ENCODE measurements at places on chromosomes 12 and 14.

DNA sequence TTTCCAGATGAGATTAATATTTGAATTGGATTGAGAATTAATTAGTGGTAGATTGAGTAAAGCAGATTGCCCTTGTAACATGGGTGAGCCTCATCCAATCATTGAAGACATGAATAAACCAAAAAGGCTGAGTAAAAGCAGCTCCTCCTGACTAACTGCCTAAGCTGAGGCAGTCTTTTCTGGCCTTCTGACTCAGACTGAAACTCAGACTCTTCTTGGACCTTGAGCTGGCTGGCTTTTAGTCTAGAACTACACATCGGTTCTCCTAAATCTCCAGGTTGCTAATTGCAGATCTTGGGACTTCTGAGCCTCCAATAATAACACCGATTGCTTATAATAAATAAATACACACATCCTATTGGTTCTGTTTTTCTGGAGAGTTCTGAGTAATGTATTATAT lies 24.0 kb downstream of the FKBP11 start:
- no peak for DNase-seq

DNA sequence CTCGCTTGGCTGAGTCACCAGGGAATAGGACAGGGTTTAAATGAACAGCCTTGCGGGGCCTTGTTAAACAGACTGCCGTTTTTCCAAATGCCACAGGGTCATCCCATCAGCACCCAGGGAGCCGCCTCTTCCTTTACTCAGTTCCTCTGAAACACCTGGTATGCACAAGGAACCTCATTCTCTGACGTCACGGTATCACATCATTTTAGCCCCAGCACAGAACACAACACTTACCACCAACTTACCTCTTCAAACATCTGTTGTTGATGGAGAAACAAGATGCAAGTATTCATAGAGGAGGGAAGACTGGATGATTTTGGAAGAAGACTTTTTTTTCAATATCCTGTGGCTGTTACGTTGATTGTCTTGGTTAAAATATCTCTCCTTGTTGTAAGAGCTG lies 535.3 kb upstream of the TMEM132C start:
- no peak for DNase-seq

GRCh38 chr12:11916771-11917170 lies 154.0 kb upstream of the BCL2L14 start:
- DNase-seq = no peak

GRCh38 chr14:33592297-33592696 lies 358.6 kb downstream of the EGLN3 start:
- no peak for DNase-seq

DNA sequence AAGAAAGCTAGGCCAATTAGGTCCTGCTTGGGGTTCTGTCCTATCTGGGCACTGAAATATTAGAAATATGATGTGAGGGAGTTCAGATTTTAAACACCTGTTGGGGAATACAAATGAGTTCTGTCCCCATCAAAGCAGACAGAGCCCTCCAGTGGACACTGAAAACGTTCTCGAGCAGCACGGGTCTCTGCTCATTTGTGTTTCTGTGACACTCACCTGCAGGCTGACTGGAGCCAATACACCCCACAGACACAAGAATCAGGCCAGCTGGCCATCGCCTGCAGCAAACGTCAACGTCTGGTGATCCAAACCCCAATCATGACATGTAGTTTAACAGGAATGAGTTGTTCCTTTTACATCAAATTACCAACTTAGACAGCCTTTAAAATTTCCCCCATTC lies 493.4 kb upstream of the TMEM132C start:
- no peak for DNase-seq

DNA sequence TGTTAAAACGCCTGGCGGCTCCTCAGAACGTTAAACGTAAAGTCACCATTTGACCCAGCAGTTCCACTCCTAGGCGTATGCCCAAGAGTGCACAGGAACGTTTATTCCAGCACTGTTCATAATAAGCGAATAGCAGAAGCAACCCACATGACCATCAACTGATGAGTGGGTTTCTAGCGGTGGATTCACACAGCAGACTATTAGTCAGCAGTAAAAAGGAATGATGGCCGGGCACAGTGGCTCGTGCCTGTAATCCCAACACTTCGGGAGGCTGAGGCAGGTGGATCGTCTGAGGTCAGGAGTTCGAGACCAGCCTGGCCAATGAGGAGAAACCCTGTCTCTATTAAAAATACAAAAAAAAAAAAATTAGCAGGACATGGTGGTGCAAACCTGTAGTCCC lies 22.4 kb upstream of the FBRSL1 start:
- no peak for DNase-seq

DNA sequence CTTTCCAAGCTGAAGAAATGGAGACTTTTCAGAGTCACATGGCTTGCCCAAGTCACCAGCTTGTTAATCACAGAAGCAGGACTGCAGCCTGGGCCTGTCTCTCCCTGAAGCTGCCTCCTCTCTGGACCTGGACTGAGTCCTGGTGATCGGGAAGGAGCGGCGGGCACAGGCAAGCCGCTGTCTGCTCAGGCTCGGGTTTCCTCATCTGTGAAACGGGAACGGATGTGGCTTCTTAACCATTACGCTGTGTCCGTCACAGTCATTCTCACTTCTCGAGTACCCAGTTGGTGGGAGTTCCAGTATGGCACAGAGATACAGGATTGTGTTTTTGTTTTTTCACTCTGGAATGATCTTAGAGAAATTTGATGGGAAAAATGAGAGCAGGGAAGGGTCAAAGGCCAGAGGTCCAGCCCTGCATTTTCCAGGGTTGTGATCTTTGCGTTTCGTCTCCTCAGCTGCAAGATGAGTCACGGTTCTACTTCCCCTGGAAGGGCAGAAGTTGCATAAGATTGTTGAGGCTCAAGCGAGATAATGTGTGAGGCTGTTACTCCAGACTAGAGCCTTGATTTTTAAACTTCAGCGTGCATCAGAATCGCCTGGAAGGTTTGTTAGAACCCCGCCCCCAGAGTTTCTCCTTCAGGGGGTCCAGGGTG lies 7.6 kb upstream of the LRTM2 start:
- no peak for DNase-seq

DNA sequence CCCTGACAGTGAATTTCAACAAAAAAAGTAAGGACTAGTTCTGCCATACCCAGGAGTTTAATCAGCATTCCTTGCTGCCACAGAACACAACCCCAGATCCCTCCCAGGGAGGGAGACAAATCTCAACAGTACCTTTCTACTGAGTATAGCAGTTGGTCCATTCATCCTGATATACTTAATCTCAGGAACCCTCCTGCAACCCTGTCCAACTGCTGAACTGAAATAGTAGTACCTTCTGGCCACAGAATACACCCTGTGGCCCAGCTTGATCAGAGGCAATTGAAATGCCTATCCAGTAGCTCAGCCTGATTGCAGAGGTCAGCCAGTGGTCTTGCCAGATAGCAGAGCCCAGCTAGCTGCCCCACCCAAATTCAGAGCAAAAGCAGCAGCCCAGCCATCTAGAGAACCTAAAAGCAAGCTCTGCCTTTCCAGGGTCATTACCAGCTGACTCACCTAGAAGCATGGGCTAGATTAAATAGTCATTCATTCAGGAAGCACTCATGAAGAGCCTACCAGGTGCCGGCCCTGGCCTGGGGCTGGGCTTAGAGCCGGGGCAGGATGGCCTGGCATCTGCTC lies 40.0 kb upstream of the RHOJ start:
- DNase-seq = no peak

- DNase-seq = no peak
Observed at GRCh38 chr12:46983393-46983793, 96.0 kb upstream of the PCED1B start.

- DNase-seq = no peak
Observed at GRCh38 chr14:61255968-61256367, 25.2 kb downstream of the TMEM30B start.

DNA sequence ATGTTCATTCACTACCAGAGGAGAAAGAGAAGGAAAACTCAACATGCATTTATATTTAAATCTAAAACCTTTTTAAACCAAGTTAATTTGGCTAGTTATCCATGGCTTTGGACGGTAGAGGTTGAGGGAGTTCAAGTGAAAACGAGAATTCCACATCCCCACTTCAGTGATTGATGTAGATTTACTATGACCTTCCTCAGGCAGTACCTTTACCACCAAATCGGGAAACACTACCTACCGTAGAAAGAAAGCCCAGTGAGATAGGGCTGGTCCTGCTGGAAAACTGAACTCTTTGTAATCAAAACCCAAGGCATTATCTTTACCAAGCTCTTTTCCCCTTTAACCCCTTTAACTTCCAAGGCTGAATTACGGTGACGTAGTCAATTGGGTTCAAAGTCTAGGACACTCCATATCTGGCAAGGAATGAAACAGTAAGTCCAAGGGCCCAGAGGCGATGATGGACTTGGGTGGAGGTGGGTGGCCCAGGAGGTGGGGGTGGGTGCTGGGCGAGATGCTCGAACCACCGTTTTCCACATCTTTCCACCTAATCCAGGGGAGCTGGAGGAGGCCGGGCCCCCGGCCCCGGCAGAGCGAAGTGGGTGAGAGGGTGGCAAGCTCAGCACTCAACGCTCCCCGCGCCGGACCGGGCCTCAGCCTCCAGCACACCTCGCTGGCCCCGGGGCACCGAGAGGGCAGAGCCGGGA lies 618 bp downstream of the SEC23A start:
- no peak for DNase-seq

DNA sequence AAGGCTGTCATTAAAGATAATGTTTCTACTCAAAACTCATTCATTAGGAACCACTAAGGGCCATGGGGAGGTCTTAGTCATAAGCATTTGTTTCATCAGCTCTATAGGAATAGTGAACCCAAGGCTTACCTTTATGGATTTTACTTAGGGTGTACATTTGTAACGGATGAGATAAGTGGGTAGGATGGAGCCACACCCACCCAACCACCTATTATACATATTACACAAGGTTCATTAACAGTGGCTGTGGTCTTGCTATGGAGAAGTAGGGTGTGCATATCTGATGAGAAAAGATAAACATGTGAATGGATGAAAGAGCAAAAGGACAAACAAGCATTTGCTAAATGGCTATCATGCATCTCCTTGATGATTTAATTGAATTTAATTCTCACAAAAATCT lies 39.6 kb upstream of the ITPR2 start:
- DNase-seq = no peak

- peak; percentile 59 for DNase-seq
Observed at GRCh38 chr14:91349481-91350074, 68.0 kb downstream of the CCDC88C start.

DNA sequence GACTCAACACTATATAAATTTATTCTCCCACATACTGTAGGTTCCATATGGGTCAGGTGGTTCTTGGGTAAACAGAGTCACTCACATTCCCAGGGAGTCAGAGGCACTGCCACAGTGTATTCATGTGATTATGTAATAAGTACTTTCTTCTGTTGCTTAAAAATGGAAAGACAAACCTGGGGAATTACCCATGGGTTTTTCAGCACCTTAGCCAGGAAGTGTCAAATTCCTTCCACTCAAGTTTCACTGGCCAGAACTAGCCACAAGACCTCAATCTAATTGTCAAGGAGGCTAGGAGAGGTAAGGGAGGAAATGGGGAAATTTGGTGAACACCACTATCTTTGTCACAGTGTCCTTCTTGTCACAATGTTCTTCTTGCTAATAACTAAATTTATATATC lies 333.2 kb upstream of the MDGA2 start:
- DNase-seq = no peak

DNA sequence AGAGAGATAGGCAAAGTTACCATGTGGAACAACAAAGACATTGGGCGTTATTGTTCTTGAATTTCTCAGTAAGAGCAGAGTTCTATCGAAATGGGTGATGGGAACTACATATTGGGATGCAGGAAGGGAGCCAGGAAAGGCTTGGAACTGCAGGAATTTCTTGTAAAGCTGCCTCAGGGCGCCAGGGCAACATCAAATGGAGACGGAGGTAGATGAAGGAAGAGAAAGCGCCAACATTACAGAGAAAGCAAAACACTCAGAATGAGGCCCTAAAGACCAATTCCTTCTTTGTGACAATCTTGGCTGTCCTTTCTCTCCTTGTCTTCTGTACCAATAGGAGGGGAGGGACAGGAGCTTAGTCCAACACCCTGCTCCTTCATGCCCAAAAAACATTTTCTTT lies 148.4 kb downstream of the RPAP3 start:
- DNase-seq = no peak

GRCh38 chr14:22978487-22978837 lies 3.9 kb downstream of the AJUBA start:
- no peak for DNase-seq

GRCh38 chr12:131911028-131911650 lies 16.7 kb downstream of the ULK1 start:
- DNase-seq = no peak

DNA sequence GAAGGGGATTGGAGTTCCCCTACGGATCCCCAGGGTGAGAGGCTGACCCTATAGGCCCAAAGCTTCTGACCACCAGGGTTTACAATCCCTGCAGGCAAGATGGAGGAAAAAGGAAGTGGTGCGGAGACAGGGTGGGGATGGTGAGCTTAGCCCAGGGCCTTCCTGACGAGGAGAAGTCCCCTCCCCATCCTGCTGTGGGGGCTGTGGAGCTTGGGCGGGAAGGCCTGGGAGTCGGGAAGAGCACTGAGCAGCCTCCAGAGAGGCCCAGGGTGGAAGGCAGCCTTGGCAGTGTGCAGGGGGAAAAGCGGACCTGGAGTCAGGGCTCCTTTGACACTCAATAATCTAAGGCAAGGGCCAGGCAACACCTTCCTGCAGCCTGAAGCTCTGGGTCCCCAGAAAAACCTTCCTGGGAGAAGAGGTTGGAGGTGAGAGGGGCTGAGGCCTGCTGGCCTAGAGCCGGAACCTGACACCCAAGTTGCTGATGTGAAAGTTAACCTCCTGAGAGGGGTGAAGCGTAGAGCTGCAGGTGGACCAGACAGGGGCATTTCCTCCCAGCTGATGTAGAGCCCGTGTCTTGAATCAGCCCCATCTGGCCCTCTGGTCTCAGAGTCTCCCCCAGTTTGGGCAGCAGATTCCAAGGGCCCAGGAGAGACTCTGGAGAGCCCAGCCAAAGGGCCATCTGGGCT lies 6.0 kb downstream of the HDAC7 start:
- DNase-seq = peak; percentile 15

- DNase-seq = no peak
Observed at GRCh38 chr14:104424406-104425072, 155.0 kb upstream of the C14orf180 start.

DNA sequence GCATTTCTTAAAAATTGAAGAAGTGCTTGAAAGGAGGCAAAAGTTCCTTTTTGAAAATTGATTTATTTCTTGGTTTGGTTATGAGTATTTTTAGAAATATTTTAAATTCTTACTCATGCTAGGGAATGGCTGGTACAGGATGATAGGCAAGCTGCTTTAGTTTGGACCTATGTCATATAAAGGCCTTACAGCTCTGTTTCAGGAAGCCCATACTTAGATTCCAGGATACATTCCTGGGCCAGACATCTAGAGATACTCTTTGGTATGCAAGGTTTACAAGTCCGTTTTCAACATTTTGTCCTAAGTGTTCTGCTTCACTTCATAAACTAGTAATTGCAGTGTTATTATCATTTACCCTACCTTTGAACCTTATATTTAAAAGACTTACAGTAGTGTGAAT lies 186.8 kb downstream of the FUT8 start:
- no peak for DNase-seq

All from T-helper 2 cell (primary cell).